ELF-1 (cell line): ENCODE measurements at places on chromosomes 4 and X.

GRCh38 chr4:116500225-116500624 is 585.2 kb downstream of the TRAM1L1 start:
- no peak for DNase-seq

GRCh38 chr4:20629186-20630106 is 70.8 kb upstream of the PACRGL start:
- peak; percentile 21 for DNase-seq

DNA sequence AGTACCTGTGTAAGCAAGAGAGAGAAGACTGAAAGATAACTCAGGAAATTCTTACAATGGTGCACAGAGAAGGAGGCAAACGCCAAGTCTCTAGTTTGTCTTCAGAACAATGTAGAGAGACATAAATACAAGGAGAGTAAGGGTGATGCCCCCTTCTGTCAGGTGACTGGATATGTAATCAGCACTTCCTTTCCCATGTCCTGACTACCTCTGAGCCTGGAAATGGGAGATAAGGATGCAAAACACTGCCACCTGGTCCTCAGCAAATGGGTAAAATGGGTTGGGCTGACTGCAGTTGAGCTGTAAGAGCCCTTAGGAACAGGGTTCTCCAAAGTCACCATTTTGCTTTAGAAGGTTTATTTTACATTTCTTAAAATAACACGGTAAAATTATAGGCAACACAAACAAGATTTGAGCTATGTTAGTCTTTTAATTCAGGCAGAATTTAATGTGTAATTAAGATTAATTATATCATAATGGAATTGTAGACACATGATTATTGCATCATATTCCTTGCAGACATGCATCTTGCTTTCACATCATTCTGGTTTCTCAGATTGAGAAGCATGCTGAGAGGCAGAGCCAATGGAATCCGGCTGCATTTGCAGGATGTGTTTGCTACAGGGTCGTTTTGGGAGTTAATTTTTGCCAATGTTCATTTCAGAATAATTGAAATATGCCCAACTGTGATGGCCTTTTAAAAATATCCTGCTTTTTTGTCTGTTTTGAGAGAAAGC is 37.2 kb upstream of the ARX start:
- peak; percentile 10 for DNase-seq

GRCh38 chr4:56264873-56265272 is 122.4 kb downstream of the AASDH start:
- no peak for DNase-seq

GRCh38 chr4:151921386-151921785 is 160.6 kb upstream of the GATB start:
- no peak for DNase-seq

GRCh38 chr4:124090021-124090420 is 622.5 kb downstream of the ANKRD50 start:
- no peak for DNase-seq

DNA sequence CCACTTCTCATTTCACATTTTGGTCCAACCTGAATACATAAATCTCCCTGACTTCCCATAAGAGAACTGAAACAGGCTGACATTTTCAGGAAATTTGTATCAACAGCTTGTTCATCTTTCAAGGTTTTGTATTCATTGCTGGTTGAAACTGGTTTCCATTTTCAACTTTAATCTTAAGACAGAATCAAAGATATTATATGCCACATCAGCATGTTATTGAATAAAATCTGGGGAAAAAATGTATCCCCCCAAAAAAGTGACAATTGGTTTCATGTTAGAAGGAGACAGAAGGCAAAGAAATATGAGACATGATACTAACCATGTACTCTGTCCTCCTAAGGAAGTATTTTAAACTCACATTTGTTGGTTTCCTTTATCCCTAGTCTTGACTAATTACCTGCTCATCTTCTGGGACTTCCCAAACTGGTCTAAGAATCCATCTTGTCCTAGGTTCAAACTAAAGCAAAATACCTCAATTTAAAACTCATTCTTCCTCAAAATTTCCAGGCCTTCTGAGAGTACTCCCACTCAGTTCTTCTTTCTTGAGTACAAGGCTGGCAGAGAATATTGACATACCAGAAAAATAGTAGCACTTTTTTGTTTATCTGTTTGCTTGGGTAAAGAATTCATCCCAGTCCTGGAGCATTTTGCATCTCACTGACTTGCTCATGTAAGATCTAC is 3.1 kb upstream of the ANTXR2 start:
- no peak for DNase-seq

GRCh38 chrX:46710425-46710824 is 48.5 kb downstream of the SLC9A7 start:
- DNase-seq, result peak; percentile 48

DNA sequence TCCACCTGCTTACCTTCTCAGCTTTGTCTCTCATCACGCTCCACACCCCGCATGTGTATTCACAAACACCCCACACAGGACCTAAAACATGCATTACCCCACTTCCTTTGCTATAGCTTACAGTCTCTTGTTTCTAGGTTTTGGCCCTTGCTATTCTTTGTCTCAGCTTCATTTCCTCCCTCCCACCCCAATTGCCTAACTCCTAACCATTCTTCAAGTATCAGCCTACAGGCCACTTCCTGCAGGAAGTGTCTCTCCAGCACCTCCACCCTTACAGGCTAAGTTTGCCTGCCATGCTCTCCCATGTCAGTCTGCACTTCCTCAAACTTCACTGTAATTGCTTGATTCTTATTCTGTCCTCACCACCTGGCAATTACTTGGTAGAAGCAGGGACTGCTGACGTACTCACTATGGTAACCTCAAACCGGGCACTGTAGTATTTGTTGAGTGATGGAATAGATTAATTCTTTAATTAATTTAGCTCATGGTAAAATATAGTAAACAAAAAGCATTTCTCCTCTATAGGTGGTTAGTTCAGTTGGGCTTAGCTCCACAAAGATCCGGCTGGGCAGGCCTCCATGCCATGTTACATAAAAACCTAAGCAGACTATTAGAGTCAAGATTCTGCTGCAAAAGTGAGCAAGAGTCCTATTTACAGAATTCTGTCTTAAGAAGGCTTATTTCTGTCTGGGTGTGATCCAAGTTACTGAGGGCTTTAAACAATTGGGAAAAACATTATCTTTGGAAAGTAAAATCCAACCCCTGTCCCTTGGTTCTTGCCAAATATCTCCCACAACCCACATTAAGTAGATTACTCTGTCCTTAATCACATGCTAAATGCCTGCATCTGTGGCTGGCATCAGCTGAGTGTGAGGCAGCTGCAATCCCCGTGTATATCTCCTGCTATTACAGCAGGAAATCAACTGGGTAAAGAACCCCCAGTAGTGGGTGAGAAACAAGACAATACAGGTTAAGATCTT is 124.7 kb upstream of the CPEB2 start:
- DNase-seq, result no peak

GRCh38 chr4:118836301-118837120 is 585 bp upstream of the SEC24D start:
- peak; percentile 69 for DNase-seq

- DNase-seq, result no peak
Measured at GRCh38 chrX:11890836-11891514, 132.9 kb downstream of the MSL3 start.

- no peak for DNase-seq
Measured at GRCh38 chrX:104122829-104123228, 10.5 kb downstream of the ZCCHC18 start.
